GM23338 (cell line): ENCODE measurements at places on chromosomes 12 and 14. TPM values are rescaled to one million over a fixed set of nuclear protein-coding genes. Genes with fewer than 3 reads are reported as not detected.

The INHBC gene
- not detected in 2 replicates for total RNA-seq

DNA sequence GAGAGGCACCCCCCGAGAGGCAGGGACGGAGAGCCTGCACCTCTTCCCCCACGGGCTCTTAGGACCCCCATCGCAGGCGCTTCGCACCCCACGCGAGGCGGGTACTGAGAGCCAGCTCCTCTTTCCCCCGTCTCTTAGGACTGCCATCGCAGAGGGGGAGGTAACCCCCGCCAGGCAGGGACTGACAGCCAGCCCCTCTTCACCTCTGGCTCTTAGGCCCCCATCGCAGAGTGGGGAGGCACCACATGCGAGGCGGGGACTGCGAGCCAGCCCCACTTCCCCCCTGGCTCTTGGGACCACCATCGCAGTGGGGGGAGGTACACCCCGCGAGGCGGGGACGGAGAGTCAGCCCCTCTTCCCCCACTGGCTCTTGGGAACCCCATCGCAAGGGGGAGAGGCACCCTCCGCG, 46.1 kb downstream of the DDX11 start:
- DNase-seq: no peak

DNA sequence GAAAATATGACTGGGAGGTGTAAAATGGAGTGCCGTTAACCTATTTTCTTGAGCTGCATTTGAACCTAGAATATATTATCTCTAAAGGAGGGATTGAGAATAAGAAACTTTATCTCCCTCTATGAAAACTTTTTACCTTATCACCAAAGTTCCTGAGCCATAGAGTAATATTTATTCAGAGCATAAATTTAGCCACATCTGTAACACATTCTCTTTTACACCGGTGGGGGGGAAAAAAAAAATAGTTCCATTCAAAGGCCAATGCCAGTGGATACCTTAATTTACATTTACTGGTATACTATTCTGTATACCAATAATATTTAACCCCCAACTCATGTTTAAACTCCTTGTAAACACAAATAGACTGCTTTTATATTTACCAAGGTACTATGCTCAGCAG, 21.7 kb downstream of the CERS5 start:
- no peak for DNase-seq

The MSI1 gene
- total RNA-seq: 8.1 and 12.8 TPM in 2 replicates

DNA sequence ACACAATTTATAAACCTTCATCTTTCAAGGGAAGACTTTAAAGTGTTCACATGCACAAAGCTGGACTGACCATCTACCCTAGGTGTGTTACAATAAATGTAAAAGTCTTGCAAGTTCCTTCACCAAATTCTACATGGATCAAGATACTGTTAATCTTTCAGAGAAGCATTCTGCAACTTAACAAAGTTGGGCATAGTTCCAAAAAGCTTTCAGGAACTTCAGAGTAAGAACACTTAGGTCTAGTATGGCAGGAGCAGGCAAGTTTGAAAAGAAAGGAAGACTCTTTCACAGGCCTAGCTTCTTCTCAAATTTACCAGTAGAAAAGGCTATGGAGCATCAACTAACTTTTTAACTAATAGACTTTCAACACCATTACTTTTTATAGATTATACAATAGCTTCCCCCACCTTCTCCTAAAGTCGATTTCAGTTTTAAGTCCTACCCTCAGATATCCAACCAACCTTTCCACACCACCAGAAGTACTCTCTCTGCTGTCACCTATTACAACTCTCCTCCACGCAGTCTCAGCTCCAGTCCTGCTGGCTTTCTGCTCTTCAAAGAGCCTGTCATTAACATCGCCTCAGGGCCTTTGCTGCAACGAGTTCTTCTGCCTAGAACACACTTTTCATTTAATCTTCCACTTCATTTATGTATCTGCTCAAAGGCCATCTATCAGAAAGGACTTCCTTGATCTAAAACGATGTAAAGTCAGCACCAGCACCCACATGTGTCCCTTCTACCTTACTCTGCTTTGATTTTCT, 333.9 kb downstream of the CEP128 start:
- DNase-seq: no peak
